Thoracic aorta (tissue), 2 donors: ENCODE measurements at places on chromosomes 2 and 18.

DNA sequence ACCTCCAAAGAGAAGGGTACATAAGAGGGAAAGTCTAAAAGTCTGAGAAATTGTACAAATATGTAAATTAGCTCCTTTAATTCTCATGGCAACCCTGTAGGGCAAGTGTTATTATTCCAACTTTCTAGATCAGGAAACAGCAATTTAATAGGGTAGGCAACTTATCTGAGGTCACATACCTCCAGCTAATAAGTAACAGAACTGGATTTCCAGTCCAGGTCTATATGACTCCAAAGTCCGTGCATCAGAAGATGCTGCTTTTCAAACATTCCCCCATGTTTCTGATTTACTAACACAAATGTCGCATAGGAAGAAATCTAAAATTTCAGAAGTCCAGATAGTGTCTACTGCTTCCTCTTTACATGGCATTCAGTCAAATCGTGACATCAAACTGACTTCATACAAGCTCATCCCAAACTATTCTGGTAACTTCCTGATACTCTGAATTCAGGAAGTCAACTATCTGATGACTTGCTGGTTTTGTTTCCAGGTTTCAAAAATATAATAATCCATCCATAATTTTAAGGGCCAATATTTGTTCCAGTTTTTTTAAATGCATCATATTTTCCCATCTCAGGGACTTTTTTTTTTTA is 419.3 kb upstream of the ACVR2A start:
- no peak for DNase-seq
- H3K27ac ChIP-seq: no peak overlapping the region
- H3K36me3 ChIP-seq: no peaks in the 10 kb centered on the region

DNA sequence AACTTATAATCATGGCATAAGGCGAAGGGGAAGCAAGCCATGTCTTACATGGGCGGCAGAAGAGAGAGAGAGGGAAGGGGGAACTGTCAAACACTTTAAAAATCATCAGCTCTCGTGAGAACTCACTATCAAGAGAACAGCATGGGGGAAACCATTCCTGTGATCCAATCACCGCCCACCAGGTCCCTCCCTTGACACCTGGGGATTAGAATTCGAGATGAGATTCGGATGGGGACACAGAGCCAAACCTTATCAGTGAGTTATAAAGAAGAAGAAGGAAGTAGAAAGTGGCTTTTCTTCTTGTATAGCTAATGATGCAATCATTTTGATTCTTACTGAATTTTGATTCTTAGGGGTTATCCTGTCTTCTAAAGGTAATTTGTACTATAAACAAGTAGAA is 51.4 kb downstream of the SMCHD1 start:
- H3K4me3 ChIP-seq: no peak overlapping the region
- H3K4me1 ChIP-seq: no peaks in the 10 kb centered on the region
- no peak for DNase-seq
- no peak overlapping the region for H3K27ac ChIP-seq
- no peaks in the 10 kb centered on the region for H3K27me3 ChIP-seq

DNA sequence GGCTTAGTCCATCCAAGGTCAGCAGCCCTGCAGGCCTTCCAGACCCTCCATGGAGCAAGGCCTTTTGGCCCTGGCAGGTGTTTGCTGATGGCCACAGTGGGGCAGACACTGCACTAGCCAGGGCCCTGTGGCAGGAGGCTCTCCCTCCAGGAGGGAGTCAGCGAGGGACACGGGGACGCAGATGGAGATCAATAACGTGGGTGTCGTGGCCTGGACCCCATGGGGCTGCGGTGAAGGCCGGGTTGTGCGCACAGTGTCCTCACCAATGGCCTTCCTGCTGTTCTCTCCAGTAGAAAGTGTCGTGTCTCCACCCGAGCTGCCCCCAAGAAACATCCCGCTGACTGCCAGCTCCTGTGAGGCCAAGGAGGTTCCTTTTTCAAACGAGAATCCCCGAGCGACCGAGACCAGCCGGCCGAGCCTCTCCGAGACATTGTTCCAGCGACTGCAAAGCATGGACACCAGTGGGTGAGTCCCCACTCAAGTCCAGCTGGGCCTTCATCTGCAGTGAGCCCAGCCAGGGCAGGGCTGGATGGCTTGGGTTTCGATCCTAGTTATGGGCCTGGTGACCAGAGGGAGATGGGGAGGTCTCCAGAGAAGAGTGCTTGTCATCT is 65.4 kb downstream of the INPP5D start:
- no peaks in the 10 kb centered on the region for H3K36me3 ChIP-seq
- no peaks in the 10 kb centered on the region for H3K27me3 ChIP-seq
- no peak for DNase-seq
- no peak overlapping the region for H3K4me3 ChIP-seq

DNA sequence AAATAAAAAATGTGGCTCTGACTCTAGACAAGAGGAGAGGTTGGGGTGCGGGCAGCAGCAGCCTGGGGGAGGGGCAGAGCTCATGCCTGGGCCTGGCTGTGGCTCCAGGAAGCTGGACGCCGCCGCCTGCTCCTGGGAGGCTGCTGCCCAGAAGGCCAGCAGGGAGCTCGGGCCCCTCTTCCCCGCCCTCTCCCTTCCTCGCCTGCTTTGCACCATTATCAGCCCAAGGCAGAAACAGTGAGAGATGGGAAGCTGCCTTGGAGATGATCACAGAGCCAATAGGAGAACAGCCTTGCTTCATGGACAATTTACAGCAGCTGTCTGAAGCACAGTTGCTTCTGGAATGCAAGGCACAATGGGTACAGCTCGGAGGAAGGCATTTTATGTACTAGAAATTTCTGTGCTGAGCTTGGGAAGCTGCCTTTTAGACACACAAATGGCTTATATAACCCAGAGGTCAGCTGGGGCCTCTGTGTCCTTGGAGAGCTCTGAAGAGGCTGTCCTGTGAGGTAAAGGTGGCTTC is 55.3 kb upstream of the AFF3 start:
- H3K4me1 ChIP-seq: peaks cover 33% of the 10 kb centered on the region
- no peaks in the 10 kb centered on the region for H3K27me3 ChIP-seq

DNA sequence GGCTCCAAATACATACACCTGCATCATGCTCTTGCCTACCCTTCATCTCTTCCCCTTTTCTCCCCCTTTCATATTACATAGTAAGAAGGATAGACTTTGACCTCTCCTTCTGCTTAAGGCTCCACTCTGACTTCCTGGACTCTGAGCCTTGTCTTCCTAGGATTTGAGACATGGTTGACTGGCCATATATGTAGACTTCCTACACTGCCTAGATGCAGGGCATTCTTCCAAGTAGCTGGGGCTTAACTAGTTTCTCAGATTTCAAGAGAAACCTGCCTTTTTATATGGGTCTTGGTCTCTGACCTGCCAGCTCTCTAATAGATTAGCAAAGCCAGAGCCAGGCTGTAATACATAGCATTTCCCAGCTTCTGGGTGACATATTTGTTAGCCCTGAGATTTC is 35.4 kb upstream of the CYP26B1 start:
- H3K27ac ChIP-seq: no peak overlapping the region
- H3K36me3 ChIP-seq: no peaks in the 10 kb centered on the region
- DNase-seq: no peak
- no peaks in the 10 kb centered on the region for H3K27me3 ChIP-seq
- no peak overlapping the region for H3K4me3 ChIP-seq
